ENCODE measurements at places on chromosomes 11 and 22.

- DNase-seq = no peak
Measured at GRCh38 chr11:36751335-36751781, 153.3 kb upstream of the RAG2 start.

DNA sequence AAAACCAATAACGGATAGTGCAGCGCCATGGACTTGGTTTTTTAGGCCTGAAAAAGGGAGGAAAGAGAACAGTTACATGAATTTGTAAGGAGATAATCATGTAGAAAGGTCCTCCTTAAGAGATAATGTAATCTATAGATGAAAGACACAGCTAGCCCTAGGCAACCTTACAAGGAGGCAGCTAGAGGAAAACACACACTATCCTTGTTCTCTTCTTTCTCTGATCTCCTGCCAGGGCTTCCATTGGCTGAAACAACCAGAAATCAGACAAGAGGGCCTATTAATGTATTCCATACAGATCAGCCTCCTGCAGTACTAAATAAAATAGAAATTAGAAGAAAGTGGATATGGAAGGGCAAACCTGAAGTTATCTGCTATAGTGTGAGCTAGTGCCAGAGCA is 53.0 kb downstream of the KCNA4 start:
- no peak for DNase-seq

DNA sequence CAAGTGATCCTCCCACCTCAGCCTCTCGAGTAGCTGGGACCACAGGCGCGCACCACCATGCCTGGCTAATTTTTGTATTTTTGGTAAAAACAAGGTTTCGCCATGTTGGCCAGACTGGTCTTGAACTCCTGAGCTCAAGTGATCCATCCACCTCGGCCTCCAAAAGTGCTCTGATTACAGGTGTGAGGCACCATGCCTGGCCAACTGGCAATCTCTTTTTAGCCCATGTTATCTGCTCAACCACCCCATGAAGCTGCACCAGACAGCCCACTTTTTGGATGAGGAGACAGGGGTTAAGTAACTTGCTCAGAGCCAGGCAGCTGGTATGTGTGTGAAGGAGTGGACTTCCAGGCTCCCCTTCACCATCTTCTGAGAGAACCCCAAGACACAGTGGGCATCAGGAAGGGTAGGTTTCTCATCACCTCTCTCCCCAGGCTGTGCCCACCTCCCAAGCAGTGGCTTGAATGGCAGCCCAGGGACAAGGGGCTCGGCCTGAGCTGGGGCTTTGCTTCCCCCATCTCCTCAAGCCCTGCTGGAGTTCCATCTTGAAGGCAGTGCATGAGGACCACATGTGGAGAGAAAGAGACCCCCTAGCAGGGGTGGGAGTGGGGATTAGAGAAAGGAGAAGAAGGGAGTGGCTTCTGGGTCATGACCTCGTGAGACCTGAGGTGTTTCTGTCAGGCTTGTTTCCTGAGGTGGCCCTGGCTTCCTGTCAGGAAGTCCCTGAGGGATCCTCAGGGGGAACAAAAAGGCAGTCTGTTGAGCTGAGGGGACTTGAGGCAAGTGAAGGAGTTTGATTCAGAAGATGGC is 87.5 kb upstream of the PARVA start:
- DNase-seq = peak; percentile 31

- no peak for DNase-seq
Measured at GRCh38 chr11:124762624-124763155, 600 bp upstream of the ESAM start.

DNA sequence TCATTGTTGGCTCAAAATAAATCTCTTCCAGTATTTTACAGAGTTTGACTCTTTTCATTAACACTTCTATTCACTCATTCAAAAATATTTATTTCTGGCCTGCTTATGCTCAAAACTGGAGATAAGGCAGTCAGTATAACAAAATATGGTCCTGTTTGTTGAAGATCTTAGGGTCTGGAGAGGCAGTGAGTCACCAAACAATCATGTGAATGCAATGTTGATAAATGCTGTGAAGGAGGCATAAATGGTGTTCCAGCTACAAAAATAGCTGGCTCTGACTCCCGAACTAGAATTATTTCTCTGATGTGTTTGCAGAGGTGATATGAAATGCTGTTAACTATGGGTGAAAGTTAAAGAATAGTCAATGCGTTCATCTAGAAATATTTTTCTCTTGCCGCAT is 390.6 kb downstream of the AASDHPPT start:
- DNase-seq = no peak

- DNase-seq = no peak
Measured at GRCh38 chr11:130480711-130481140, 32.3 kb downstream of the ADAMTS15 start.

- no peak for DNase-seq
Measured at GRCh38 chr11:96267496-96268032, 75.4 kb downstream of the MAML2 start.

DNA sequence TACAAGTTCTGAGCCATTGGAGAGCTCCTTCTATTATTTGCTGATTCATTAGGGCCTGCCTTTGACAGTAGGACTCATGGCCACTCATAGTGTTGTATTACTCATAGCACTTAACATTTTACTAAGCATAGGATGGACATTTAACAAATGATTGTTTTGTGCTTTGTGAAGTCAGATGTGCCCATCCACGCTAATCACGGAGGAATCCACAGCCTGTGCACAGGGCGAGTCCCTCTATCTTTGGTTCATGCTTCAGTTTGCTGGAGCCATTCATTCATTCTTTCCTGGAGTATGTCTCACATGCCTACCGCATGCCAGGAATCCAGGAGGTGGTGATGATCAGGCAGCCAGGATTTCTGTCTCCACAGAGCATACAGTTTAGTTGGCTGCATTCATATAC is 254.1 kb downstream of the NTM start:
- DNase-seq = no peak

DNA sequence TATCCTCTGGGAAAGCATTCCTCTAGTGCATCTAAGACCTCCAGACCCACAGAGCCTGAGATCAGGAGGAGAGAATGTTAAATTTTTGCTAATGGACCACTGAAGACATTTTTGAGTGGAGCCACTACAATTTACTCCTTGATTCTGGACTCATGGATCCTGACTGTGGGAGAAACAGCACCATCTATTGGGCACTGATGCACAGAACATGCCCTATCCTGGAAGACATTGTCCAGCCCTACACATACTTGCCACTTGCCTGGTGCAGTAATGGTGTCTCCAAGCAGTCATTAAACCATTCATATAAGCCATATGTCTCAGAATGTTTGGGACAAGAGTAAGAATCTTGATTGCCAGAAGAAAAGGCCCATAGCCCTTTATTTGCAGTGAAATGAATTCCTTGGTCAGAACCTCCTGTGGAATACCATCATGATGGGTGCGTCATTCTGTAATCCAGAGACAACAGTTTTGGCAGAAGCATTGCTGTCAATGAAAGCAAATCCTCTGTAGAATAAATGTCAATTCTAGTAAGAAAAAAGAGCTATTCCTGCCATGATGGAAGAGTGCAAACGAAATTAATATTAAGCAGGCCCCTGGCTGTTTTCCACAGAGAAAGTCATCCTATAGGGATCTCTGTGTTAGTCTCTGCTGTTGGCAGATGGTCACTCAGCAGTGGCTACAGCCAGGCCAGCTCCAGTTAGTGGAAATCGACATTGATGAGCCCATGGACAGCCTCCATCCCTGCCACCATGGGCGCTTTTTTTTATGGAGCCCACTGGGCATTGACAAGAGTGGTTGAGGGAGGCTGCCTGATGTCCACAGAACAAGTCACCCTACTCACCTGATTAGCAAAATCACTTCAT is 43.5 kb downstream of the GGTLC2 start:
- DNase-seq = no peak

- DNase-seq = no peak
Measured at GRCh38 chr11:110337570-110338193, 41.3 kb upstream of the RDX start.

GRCh38 chr11:70763606-70764005 is 365.3 kb downstream of the CTTN start:
- no peak for DNase-seq

DNA sequence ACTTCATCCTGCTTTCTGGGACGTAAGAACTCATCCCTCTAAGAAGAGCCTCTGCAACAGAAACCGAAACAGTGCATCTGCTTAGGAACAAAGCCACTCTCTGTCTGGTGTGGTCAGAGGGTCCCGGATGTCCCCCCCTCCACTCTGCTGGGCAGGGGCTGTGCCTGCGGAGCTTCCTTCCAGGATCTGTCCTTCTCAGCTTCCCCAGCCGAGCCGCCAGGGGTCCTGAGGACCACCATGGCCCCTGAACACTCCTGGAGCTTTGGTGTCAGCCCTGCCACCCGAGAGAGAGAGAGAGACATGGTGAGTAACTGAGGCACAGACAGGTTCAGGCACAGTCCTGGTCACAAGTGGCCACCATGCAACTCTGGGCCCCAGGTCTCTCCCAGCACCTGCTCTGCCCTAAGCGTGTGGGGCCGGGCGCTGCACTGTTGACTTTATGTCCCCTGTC is 24.4 kb upstream of the MGAT3 start:
- DNase-seq = no peak

DNA sequence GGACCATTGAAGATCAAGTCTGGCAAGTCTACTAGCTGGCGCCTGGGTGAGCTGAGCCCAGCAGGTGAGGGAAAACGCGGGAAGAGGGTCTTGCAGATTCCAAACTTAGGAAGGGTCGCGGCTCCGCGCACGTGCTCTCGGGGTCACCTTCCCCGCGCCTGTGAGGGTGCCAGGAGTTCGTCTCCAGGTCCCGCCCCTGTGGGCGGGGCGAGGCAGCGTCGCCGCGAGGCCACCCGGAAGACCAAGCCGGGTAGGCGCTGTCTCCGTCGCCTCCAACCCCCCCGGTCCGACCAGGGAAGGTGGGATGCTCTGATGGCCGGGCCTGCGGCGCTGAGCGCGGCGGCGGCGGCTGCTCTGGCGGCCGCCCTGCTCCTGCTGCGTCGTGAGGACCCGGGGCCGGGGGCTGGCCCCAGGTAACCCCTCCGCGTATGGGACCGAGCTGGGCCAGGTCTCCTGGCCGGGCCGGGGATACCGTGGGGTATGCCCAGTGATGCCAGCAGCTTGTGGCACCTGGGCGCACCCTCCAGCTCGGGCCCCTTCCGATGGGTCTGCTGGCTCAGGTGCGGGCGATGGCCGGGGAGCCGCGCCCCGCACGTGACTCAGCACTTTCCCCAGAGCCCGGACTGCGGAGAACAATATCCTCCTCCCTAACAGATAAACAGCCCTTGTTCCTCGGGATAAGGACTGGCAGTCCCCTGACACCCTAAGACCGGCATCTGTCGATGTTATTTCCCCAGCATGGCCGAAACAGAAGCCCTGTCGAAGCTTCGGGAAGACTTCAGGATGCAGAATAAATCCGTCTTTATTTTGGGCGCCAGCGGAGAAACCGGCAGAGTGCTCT is at the start of gene HTATIP2:
TSS of gene HTATIP2 (plus strand) at position 215 of the 841 bp plus-strand sequence. CDS start at position 739, 524 bp downstream.
- peak; percentile 78 for DNase-seq

- no peak for DNase-seq
Measured at GRCh38 chr11:133762538-133762937, 82.8 kb downstream of the SPATA19 start.

GRCh38 chr11:66317322-66317722 is 478 bp upstream of the CD248 start:
- DNase-seq = no peak

GRCh38 chr11:60834742-60835533 is 7.0 kb upstream of the CCDC86 start:
- DNase-seq = no peak

DNA sequence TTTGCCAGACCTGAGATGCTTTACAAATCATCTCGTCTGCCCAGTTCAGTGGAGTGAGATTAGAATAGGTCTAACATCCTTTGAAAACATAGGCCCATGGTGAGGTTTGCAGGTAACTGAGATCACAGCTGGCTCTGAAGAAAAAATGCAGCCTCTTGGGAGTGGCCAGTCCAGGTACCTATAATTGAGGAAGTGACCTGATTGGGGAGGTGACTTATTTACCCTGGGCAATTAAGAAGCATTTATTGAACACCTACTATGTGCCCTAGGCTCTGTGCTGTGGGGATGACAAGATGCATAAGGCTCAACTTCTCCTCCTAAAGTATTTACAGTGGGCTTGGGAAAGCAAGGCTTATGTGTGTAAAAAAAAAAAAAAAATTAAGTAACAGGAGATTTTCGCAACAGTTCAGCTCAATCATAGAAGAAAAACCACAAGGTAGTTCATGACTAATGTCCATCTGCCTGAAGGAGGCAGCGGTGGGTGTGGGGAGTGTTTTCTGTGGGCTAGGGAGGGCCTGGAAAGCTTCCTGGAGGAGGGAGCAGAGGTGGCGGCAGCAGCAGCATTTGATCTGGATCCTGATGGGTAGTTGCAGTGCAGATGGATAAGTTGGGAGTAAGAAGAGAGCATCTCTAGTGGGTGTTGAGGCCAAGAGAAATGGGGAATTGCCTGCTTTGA is 16.1 kb downstream of the MICAL2 start:
- DNase-seq = no peak

DNA sequence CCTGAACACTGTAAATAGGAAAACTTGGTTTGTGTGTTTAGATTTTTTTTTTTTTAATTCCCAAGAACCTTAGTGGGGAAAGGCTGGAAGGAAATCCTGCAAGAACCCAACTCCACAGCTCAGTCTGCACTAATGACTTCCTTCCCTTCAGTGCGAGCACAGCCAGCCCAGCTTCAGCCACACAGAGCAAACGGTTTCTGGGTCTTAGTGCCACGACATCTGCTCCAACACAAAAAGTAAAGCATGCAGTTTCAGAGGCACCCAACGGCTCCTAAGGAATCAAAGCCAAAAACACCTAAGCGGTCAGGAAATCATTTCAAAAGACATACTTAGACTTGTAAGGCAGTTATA is 236.1 kb downstream of the TTC28 start:
- peak; percentile 68 for DNase-seq

DNA sequence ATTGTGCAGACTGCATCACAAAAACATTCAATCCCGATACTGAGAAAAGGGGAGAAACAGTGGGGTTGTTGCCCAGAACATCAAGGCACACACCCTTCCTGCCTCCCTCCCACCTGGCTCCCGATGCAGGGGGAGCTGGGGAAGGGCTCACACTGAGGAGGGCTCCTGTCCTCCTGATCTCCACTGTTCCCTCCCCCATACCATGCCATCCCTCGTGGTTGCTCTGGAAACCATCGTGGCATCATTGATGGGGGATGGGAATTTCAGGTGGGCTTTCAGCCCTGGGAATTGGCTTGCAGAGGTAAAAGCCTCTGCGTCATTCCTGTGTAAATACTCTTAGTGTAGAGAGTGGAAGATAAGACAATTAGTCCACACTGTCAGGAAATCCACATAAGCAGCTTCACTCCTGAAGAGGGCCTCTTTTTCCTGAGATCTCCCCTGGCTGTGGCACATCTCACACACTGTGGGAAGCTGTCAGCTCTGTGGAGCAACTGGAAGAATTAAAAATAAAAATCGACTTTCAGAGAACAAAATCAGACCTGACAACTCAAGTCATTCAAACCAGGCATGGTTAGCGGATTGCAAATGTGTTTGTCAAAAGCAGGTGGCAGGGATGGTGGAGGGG is 176.0 kb downstream of the CHST1 start:
- DNase-seq = no peak

Measured in left lobe of liver (tissue), 2 donors.